Left ventricle myocardium superior (tissue), 1 donor: ENCODE measurements at places on chromosomes 1 and 21. TPM values are rescaled to one million over a fixed set of nuclear protein-coding genes. Genes with fewer than 3 reads are reported as not detected.

Gene CYP4X1
- total RNA-seq = 1.6 TPM

Gene LCA5L
- total RNA-seq = 0.40 TPM

Gene EIF4G3
- total RNA-seq = 28.8 TPM

Gene KCNC4
- 4.7 TPM for total RNA-seq

Gene UMODL1
- total RNA-seq = not detected

Gene ADAMTS5
- total RNA-seq = 3.0 TPM

Gene FNDC10
- 3.6 TPM for total RNA-seq

Gene CAMK1G
- not detected for total RNA-seq

Gene IGFN1
- not detected for total RNA-seq

Gene RNU1-3
- 4,234 TPM for total RNA-seq

Gene HSD3B2
- not detected for total RNA-seq

Gene CLCA4
- not detected for total RNA-seq

Gene VASH2
- total RNA-seq = 1.0 TPM

Gene GSTM5
- total RNA-seq = 2.6 TPM

Gene PWP2
- total RNA-seq = 8.7 TPM
